ENCODE measurements at places on chromosomes 13 and 19. TPM values are rescaled to one million over a fixed set of nuclear protein-coding genes. Genes with fewer than 3 reads are reported as not detected.

DNA sequence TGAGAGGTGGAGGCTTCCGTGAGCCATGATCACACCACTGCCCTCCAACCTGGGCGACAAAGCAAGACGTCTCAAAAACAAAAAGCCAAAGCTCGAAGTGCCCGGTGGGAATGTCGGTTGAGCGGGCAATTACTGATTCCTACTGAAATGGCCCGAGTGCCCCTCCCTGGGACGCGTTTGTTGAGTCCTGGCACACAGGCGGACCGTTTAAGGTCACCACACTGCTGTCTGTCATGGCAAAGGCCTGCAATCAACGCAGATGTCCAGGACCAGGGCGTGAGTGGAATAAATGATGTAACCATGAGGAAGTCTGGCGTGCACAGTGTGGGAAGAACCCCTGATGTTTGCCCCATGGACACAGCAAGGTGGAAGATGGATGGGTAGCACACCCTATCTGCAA is 19.2 kb upstream of the C2CD4C start:
- H3K36me3 ChIP-seq: no peaks in the 10 kb centered on the region
- H3K4me1 ChIP-seq: no peaks in the 10 kb centered on the region
- H3K27ac ChIP-seq: no peak overlapping the region
- H3K27me3 ChIP-seq: no peaks in the 10 kb centered on the region
- no peak overlapping the region for H3K4me3 ChIP-seq
- no peak for DNase-seq

DNA sequence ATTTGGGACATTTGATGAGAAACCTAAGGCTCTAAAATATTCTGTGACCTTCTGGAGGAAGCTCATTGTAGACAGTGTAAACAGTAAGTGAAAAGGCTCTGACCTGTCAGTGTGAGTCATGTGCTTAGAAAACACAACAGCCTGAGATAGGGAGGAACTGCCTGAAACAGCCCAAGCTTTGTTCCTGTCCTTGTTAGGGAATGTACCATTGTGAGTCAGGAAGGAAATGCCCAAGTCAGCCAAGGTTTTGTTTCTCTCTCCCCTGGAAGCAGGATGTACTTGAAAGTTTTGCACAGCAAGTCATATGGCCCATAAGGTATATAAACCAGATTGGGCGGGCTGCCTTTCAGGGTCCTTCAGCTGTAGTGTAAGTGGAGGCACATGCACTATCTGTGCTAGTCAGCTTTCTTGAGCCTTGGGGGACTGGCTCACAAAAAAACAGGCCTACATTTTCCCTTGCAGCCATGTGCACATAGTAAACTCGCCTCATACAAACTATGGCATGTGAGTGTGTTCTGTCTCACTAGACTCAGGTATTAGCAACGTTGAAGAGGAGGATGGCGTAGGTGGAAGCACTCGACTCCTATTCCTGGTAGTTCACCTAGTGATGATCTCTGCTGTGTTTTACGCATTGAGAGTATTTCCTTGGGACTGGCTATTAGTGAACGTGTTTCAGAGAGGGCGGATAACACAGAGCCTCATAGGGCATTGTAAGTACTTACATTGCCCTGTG is 141.2 kb upstream of the KLHL1 start:
- H3K27me3 ChIP-seq: no peaks in the 10 kb centered on the region
- no peak overlapping the region for H3K4me3 ChIP-seq
- no peaks in the 10 kb centered on the region for H3K4me1 ChIP-seq
- DNase-seq: no peak

GRCh38 chr19:39969266-39969665 is 1.7 kb upstream of the PSMC4 start:
- H3K27ac ChIP-seq: peak overlapping the region; percentile 92
- DNase-seq: no peak
- no peak overlapping the region for H3K4me3 ChIP-seq
- H3K36me3 ChIP-seq: peaks cover 17% of the 10 kb centered on the region
- no peaks in the 10 kb centered on the region for H3K27me3 ChIP-seq

The IGFL3 gene
- polyA plus RNA-seq: 236 TPM

DNA sequence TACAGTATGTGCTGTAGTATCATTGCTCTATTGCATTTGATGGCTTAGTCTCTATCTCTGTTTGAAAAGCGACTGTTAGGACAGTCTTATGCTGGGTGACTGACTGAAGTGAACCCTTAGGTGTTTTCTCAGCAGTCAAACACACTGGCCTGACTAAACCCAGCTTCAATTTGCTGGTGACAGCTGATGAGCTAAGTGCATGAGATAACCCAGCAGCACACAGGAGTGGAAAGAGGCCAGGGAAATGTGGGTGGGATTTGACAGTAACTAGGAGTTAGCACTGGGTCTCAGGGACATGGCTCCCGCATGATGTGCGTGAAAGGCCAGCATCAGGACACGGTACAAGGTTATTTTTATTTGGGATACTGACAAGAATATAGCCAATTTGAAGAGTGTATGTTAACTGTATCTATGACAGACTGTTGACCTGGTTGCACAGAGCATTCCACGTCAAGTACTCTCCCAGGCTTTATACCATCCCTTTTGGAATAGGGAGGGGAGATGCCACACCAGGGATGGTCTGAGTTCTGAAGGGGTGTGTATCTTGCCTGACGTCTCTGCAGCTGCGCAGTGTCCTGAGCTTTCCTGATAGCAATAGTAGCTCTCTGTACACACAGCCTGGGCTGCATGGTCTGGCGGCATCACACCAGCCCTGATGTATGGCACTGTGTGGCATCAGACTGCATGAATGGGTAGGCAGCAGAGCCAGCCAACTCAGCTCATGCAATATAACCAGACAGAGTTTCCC is 144.8 kb downstream of the FLT1 start:
- no peaks in the 10 kb centered on the region for H3K36me3 ChIP-seq
- H3K27me3 ChIP-seq: no peaks in the 10 kb centered on the region
- H3K4me1 ChIP-seq: no peaks in the 10 kb centered on the region
- no peak for DNase-seq
- no peak overlapping the region for H3K27ac ChIP-seq

The GPR12 gene
- 0.04 TPM for polyA plus RNA-seq

The REEP6 gene
- polyA plus RNA-seq: 1.2 TPM

The B3GNT8 gene
- polyA plus RNA-seq: 1.8 TPM

DNA sequence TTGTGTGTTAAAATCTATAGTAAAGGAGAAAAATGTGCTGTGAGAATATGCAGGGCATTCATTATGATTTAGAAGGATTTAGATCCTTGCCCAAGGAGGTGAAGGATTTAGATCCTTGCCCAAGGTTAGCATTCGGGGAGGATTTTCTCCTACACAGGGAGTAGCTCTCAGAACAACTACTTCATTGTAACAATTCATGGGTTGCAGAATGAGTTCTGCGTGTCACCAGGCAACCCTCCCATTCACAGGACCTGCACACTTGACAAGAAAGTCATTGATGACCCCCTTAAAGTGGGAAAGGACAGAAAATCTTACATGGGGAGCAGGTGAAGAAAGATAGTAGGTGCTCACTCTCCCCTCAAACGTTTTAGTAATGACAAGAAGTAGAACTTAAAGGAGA is 167.1 kb upstream of the MAB21L1 start:
- H3K4me1 ChIP-seq: no peaks in the 10 kb centered on the region
- no peaks in the 10 kb centered on the region for H3K27me3 ChIP-seq
- H3K4me3 ChIP-seq: no peak overlapping the region
- DNase-seq: no peak
- H3K36me3 ChIP-seq: no peaks in the 10 kb centered on the region

DNA sequence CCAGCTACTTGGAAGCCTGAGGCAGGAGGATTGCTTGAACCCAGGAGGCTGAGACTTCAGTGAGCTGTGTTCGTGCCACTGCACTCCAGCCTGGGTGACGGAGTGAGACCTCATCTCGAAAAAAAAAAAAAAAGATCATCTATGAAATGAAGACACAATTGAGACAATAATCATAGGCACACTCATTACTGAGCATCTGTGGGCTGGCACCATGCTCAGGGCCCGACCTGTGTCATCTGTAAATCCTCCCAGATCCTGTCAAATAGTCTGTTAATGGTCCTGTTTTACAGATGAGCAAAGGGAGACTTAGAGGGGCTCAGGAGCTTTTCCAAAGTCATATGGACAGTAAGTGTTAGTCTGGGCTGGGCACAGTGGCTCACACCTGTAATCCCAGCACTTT is 4.1 kb upstream of the NANOS2 start:
- no peak for DNase-seq
- H3K4me3 ChIP-seq: no peak overlapping the region
- H3K36me3 ChIP-seq: no peaks in the 10 kb centered on the region
- peaks cover 12% of the 10 kb centered on the region for H3K27me3 ChIP-seq
- H3K4me1 ChIP-seq: no peaks in the 10 kb centered on the region

The ZNF723 gene
- polyA plus RNA-seq: not detected

DNA sequence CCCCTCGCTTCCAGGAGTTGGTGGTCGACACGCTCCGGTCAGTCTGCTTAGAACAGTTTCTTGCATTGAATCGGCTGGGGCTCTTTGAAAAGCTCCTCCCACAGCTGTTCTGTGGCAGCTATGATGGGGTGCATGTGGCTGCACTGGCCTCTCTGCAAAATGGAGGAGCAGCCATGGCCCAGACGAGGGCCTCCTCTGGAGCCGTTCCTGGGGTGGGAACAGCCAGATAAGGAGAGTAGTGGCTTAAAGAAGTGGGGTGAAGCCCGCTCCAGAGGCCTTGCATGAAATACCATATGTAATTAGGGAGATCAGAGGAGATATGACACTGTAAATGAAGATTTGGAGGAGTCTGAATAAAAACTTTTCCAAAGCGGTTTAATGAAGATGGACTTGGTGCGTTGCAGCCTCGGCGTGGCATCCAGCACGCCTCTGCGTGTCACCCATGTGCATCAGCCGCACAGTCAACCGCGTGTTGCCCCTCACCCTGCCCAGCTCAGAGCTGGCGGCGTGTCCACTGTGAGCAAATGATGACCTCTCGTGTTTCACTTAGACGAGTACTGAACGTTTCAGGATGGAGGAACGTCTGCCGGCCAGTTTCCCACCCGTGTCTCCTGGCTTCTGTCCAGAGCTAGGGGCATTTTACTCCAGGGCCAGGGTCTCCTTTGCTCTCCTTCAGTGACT is 199.2 kb downstream of the TEX29 start:
- no peak overlapping the region for H3K4me3 ChIP-seq
- no peaks in the 10 kb centered on the region for H3K27me3 ChIP-seq
- no peaks in the 10 kb centered on the region for H3K36me3 ChIP-seq
- H3K4me1 ChIP-seq: no peaks in the 10 kb centered on the region

DNA sequence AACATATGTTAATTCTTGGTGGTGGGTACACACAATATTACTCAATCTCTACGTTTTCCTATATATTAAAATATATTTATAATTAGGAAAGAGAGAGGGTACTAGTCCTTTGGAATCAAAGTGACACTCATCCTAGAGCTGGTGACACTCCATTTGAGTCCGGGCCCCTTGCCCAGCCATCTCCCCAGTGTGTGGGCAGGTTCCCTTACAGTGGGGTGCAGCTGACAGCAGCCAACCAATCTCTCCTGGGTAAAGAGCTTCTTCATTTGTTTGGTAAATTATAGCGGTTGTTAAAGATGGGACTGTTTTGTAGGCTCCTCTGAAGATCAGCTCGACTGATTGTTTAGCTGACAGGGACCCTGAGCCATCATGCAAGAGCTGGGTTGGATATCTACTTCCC is 37.2 kb upstream of the RGCC start:
- no peak overlapping the region for H3K4me3 ChIP-seq
- no peaks in the 10 kb centered on the region for H3K36me3 ChIP-seq
- DNase-seq: no peak
- H3K27ac ChIP-seq: no peak overlapping the region

The SRRM5 gene
- polyA plus RNA-seq: 0.02 TPM

DNA sequence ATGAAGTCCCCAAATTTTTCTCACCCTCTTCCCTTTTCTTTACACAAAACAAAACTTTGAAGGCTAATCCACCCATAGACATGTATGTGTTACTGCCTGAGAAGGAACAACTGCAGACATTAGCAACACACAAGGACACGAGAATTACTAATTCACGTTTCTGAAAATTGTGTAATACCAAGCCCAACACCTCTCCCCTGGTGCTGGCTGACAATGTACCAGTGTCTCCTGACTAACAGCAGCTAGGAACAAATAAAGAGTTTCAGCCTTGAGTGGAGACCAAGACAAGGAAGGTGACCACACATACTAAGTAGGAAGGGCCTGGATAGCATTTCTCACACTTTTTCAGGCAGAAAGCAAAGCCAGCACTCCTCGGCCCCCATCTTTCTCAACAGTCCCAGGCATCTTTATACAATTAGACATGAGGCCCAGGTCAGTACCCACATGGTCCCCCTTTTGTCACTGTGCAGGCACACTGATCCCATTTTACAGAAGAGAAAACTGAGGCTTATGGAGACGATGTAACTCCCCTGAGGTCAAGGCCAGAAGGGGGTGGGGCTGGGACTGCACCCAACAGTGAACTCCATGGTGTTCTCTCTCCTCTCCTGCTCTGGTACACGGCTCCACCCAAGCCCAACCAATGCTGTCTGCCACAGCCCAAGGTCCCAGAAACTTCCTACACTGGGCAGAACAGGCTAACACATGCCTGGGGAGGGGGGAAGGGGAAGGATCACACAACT is 8.7 kb downstream of the BRD4 start:
- H3K4me1 ChIP-seq: peaks cover 52% of the 10 kb centered on the region
- no peak overlapping the region for H3K4me3 ChIP-seq
- no peaks in the 10 kb centered on the region for H3K27me3 ChIP-seq

The PLEKHG2 gene
- polyA plus RNA-seq: 3.6 TPM

DNA sequence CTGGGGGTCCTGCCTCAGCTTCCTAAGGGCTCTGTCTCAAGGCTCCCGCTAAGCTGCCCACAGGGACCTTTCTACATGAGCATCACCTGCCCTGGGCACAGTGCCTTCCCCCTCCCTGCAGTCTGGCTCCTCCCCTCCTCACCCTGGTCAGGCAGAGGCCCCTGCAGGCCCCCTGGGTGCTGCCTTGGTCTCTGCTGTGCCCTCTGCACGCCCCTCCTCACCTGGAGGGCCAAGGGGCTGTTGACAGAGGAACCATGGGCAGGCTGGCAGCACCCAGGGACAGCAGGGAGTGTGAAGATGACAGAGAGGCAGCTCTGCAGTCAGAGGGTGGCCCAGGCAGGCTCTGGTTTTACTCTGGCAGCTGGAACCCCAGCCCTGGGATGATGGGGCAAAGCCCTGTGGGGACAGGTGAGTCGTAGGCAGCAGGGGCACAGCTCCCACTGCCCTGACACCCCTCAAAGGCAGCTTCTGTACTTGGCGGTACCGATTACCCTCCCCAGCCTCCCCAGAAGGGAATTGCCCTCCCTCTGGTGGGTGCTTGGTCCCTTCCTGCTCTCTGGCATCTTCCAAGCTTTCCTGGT is 43.1 kb downstream of the SUGP2 start:
- H3K36me3 ChIP-seq: peaks cover 15% of the 10 kb centered on the region
- no peaks in the 10 kb centered on the region for H3K27me3 ChIP-seq
- no peak for DNase-seq
- no peak overlapping the region for H3K4me3 ChIP-seq

DNA sequence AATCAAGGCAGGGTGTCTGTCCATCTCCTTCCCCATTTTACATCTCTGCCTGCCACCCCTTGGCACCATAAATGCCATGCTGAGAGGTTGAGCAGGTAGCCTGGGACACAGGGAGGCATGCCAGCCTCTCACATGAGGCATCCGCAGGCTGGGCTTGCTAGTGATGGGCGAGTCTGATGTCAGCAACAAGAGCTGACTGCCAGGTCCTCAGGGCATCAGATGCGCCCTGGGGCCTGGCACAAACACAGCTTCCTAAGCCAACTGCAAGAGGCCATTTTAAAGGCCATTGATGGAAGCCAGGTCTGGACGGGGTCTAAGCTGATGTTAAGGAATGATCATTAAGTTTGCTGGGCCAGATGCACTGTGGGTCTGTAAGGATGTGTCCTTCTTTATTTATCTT is 34.6 kb downstream of the MYH14 start:
- no peaks in the 10 kb centered on the region for H3K36me3 ChIP-seq
- no peaks in the 10 kb centered on the region for H3K4me1 ChIP-seq
- H3K27me3 ChIP-seq: no peaks in the 10 kb centered on the region

All from keratinocyte (primary cell).